ENCODE measurements at places on chromosomes 6 and 20.

GRCh38 chr6:52371656-52372191 is 9.8 kb downstream of the PAQR8 start:
- no peak for DNase-seq

GRCh38 chr6:166488076-166488685 is 98.3 kb downstream of the RAMACL start:
- no peak for DNase-seq

DNA sequence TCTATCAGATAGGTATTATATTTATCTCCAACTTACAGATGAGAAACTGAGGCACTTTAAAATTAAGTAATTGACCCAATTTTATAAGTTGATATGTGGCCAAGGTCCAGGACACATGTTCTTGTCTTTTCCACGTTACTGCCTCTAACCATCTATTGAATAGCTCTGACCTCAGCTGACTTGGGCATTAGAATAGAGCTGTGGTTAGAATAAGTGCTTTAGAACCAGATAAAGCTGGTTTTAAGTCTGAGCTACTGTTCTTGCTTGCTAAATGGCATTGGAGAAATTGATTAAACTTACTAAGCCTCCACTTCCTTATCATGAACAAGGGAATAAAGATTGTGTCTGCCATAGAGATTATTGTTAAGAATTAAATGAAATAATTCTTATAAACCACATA is 147.8 kb upstream of the DTNBP1 start:
- peak; percentile 44 for DNase-seq

DNA sequence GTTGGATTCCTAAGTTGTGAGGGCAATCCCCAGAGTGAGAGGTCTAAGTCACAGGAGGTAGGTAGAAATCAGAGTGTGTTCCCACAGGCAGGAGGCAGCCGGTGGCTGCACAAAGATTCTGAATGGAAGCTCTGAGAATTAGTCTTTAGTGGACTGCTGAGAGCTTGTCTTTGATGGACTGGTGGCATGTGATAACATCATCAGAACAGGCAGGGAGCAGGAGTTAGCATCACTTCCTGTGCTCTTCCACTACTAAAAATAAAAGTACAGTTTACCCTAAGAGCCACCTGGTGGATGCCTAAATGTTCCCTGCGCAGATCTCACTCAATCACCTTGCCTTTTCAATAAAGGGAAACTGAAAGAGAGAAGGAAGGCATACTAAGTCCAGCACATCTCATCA is 294.6 kb upstream of the POU3F2 start:
- peak; percentile 47 for DNase-seq

DNA sequence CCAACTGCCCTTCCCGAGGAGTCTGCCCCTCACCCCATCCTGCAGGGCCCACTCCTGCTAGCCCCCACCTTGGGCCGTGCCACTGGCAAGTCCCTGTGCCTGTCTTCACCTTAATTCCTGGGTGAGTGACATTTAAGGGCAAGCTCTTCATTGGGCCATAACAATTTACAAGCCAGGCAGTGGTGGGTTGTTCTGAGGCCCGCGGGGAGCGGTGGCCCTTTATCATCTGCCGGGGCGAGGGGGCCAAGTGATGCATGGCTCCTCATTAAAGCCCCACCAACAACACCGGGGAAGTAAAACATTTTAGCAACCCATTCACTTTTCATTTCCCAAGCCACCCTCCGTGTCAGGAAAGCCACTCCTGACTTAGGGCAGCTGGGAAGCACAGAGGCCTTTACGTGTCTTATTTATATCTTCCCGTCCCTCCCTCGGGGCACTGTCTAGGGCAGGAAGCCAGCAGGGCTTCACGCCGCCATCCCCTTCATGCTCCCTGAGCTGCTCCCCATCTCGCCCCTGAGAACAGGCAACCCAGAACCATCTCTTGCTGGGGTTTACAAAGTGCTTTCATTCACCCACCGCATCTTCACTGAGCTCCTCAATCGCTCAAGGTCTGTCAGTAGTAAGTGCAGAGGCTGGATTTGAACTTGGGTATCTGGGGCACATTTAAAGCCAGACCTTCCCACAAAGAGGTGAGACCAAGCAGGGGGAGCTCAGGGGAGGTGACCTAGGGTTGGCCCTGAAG is 55.5 kb upstream of the CCDC167 start:
- no peak for DNase-seq
